ENCODE measurements at places on chromosomes 12 and 14. TPM values are rescaled to one million over a fixed set of nuclear protein-coding genes. Genes with fewer than 3 reads are reported as not detected.

DNA sequence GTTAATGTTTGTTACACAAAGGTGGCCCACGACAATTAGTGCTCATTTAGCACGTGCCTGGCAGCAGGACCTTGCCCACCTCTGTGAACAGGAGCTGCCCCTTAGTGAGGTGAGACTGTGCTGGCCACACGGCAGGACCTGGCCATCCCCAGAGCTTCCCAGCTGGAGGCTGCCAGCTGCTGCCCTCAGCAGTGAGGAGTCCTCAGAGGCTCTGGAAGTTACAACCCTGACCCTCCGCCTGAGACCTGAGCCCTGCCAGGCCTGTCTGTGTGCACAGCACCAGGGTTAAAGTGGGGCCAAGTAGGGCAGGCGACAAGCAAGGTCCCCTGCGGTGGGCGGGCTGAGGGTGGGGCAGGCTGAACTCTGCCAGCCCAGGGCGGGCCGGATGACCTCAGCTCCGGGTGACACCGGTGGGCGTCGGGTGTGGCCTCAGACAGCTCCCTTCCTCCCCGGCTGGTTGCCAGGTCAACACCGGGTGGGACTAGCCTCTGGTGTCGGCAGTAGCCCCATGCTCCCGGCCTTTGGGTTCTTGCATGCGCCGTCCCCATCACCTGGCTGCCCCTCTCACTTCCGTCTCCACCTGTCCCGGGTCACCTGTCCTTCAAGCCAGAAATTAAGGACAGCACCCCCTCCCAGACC is 9.2 kb upstream of the LBHD2 start:
- peaks cover 47% of the 10 kb centered on the region for H3K4me1 ChIP-seq
- H3K27ac ChIP-seq: peak overlapping the region; percentile 84
- peak overlapping the region; percentile 49 for H3K4me3 ChIP-seq
- no peaks in the 10 kb centered on the region for H3K36me3 ChIP-seq
- H3K27me3 ChIP-seq: no peaks in the 10 kb centered on the region

GRCh38 chr14:71320734-71321573 is 413.7 kb downstream of the PCNX1 start:
- peak overlapping the region; percentile 69 for H3K4me3 ChIP-seq
- H3K27ac ChIP-seq: peak overlapping the region; percentile 98
- no peaks in the 10 kb centered on the region for H3K36me3 ChIP-seq

DNA sequence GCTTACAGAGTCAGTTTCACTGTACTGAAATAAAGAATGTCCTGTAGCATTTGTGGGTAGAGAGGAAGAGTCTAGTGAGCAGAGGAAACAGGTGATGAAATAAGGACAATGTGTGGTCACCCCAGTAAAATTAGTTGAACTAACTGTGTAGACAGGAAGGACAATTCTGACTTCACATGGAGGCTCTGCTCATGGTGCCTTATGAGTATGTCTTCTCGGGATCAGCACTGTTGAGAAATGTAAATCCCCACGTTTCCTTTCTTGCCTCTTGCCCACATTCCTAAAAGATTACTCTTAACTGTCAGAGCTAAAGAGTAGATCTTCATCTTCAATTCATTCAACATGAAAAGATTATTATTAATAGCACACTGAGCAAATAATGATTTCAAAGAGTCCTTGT is 113.2 kb upstream of the FLRT2 start:
- no peaks in the 10 kb centered on the region for H3K27me3 ChIP-seq
- H3K4me3 ChIP-seq: no peak overlapping the region
- H3K36me3 ChIP-seq: no peaks in the 10 kb centered on the region
- DNase-seq: no peak

DNA sequence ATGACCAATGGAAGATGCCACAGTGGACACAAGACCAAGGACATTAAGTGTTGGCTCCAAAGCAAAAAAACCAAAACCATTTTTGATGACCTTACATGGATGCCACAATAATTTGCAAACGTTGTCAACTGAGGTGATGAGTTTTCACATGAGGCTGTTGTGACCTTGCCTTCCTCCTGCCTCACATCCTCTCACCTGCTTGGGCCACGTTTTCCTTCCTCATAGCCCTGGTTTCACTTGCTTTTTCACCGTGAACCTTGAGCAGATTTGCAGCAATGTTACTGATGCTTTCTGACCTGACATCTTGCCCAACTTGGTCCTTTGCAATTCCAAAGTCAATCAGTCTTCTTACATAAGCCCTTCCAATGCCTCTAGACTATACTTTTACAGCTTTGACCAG is 3.7 kb downstream of the KRT6B start:
- H3K4me1 ChIP-seq: no peaks in the 10 kb centered on the region
- H3K36me3 ChIP-seq: no peaks in the 10 kb centered on the region
- H3K27ac ChIP-seq: no peak overlapping the region
- H3K4me3 ChIP-seq: no peak overlapping the region
- no peak for DNase-seq

- H3K4me1 ChIP-seq: no peaks in the 10 kb centered on the region
- H3K27me3 ChIP-seq: no peaks in the 10 kb centered on the region
- H3K27ac ChIP-seq: no peak overlapping the region
- no peaks in the 10 kb centered on the region for H3K36me3 ChIP-seq
Measured at GRCh38 chr12:690466-690865, 27.2 kb upstream of the NINJ2 start.

DNA sequence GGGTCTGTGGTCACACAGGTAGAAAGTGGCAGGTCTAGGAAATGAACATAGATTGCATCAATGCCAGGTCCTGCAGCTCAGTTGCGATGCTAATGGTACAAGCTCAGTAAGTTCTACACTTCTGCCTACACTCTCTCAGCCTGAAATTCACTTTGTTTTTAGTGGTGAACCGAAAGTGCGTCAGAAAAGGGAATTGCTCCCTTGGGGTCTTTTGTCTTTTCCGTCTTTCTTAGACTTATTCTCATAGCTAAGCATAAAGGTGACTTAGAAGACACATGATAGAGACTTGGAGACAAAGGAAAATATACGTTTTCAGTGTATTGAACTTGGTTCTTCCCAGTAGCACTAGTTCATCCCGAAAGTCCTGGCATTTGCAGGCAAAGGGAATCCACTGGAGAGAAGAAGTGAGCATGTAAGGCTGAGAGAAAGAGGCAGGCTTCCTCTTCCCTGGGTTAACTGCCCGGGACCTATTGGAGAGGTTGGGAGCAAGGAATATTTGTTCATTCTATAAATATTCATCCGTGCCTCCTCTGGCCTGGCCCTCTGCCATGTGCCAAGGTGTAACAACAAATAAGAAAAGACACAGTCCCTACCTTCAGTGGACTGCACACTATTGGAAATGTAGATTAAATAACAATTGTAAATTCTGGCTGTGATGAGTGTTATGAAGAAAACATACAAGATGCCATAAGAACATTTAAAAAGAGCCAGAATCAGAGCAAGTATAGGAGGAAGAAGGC is 785.8 kb downstream of the MED13L start:
- no peaks in the 10 kb centered on the region for H3K27me3 ChIP-seq
- no peaks in the 10 kb centered on the region for H3K4me1 ChIP-seq
- H3K4me3 ChIP-seq: no peak overlapping the region
- H3K36me3 ChIP-seq: no peaks in the 10 kb centered on the region
- H3K27ac ChIP-seq: no peak overlapping the region

DNA sequence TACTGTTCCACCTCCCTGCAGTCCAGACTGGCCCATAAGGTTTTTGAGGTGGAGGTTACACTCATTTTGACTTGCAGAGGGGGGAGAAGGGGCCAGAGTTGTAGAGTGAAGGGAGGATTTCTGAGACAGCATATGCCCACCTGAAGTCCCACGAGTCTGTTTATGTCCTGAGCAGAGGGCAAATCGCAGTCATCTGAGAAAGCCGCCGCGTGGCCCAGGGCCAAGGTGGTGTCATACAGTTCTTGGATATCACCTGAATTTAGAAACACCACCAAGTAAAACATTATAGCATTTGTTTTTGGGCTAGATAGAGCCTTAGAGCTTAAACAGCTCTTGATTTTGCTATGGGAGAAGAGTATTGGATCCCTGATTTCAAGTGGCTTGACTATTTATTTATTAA is 30.9 kb downstream of the TDG start:
- no peak overlapping the region for H3K27ac ChIP-seq
- H3K36me3 ChIP-seq: no peaks in the 10 kb centered on the region
- no peaks in the 10 kb centered on the region for H3K4me1 ChIP-seq
- DNase-seq: peak; percentile 55
- no peak overlapping the region for H3K4me3 ChIP-seq
- H3K27me3 ChIP-seq: no peaks in the 10 kb centered on the region

DNA sequence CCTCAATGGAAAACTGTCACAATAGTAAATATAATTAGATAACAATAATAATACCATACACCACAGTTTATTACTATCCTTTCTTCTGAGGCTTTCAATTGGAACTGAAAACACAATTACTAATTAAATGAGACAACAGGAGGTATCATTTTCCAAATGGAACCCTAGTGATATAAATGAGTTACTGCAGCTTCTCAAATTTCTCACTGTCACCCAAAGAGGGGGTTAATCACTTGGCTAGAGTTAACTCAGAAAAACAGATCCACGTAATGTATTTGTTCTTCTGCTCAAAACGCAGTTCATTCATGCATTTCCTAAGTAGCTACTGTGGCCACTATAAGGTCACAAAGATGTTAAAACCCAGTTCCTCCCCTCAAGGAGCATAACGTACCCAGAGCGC is 120.9 kb upstream of the FOXN3 start:
- H3K27me3 ChIP-seq: no peaks in the 10 kb centered on the region
- no peak overlapping the region for H3K27ac ChIP-seq
- no peak overlapping the region for H3K4me3 ChIP-seq
- DNase-seq: no peak

GRCh38 chr12:29534935-29535334 is 37.4 kb upstream of the OVCH1 start:
- H3K4me1 ChIP-seq: no peaks in the 10 kb centered on the region
- no peaks in the 10 kb centered on the region for H3K27me3 ChIP-seq
- no peak for DNase-seq
- no peak overlapping the region for H3K27ac ChIP-seq
- H3K4me3 ChIP-seq: no peak overlapping the region

GRCh38 chr14:81589381-81590065 is 55.9 kb upstream of the SEL1L start:
- H3K4me3 ChIP-seq: no peak overlapping the region
- H3K36me3 ChIP-seq: no peaks in the 10 kb centered on the region
- no peaks in the 10 kb centered on the region for H3K4me1 ChIP-seq
- H3K27ac ChIP-seq: no peak overlapping the region

DNA sequence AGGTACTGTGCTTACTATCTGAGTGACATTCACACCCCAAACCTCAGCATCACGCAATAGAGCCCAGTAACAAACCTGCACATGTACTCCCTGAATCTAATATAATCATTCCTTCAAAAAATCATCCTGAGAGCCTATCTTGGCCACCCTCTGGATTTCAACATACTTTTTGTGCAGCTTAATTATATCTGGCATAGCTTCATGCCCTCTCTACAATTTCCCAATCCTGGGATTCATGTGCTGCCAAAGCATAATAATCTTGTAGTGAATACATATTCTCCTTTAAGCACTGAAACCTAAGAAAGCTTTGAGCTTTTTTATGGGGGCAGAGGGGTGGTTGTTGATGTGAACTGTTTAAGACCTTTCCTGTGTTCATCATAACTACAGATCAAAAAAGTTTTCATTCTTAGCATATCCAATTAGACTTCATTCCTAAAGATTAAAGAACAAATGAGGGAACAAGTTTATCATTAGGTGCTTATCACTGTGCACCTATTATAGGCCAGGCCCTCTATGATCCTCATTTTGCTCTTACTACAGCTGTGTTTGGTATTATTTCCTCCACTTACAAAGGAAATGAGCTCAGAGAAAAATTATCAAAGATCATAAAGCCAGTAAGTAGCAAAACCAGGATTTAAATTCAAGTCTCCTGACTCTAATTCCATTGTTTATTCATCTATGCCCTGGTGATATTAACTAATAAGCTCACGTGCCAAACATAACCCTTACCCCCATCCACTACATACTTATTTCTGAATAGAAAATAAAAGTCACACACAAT is 51.2 kb downstream of the SINHCAF start:
- no peaks in the 10 kb centered on the region for H3K27me3 ChIP-seq
- no peak overlapping the region for H3K4me3 ChIP-seq
- no peaks in the 10 kb centered on the region for H3K36me3 ChIP-seq
- H3K4me1 ChIP-seq: no peaks in the 10 kb centered on the region

GRCh38 chr12:113162102-113163029 is 12.8 kb downstream of the CFAP73 start:
- no peak overlapping the region for H3K27ac ChIP-seq
- H3K27me3 ChIP-seq: no peaks in the 10 kb centered on the region
- H3K4me3 ChIP-seq: no peak overlapping the region
- DNase-seq: no peak

DNA sequence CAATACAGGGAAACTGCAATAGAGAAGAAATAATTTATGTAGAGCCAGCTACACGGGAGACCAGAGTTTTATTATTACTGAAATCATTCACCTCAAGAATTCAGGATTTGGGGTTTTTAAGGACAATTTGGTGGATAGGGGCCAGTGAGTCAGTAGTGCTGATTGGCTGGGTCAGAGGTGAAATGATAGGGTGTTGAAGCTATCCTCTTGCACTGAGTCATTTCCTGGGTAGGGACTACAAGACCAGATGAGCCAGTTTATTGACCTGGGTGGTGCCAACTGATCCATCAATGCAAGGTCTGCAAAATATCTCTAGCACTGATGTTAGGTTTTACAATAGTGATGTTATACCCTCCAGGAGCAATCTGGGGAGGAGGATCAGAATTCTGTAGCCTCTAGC is 486.3 kb downstream of the LRIG3 start:
- no peak overlapping the region for H3K4me3 ChIP-seq
- no peaks in the 10 kb centered on the region for H3K27me3 ChIP-seq
- H3K27ac ChIP-seq: no peak overlapping the region
- no peaks in the 10 kb centered on the region for H3K4me1 ChIP-seq

GRCh38 chr14:61575551-61576150 is 119.7 kb upstream of the HIF1A start:
- no peaks in the 10 kb centered on the region for H3K36me3 ChIP-seq
- no peaks in the 10 kb centered on the region for H3K27me3 ChIP-seq
- no peak overlapping the region for H3K4me3 ChIP-seq
- H3K27ac ChIP-seq: no peak overlapping the region

GRCh38 chr12:113245695-113246477 is 24.6 kb downstream of the TPCN1 start:
- no peaks in the 10 kb centered on the region for H3K36me3 ChIP-seq
- no peak overlapping the region for H3K4me3 ChIP-seq
- peak overlapping the region; percentile 85 for H3K27ac ChIP-seq
- H3K27me3 ChIP-seq: no peaks in the 10 kb centered on the region

DNA sequence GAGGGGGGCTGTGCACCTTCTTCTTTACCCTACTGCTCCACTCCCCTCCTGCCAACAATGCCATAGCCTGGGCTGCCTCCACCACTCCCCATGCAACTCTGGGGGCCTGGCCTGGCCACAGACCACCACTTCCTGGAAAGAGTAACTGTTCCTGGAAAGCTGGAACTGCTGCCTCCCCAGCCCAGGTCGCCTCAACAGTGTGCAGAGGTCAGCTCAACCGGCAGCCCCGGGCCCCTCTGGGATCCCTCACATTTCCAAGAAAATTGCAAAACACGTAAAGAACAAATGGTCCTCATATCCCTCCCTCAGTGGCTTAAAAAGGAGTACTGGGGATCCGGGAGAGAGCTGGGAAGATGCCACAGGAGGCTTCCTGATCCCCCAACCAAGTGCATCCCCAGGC is 22.4 kb upstream of the DIO3 start:
- no peak overlapping the region for H3K4me3 ChIP-seq
- no peak for DNase-seq
- no peak overlapping the region for H3K27ac ChIP-seq
- H3K27me3 ChIP-seq: no peaks in the 10 kb centered on the region

The KLRC3 gene
- not detected for total RNA-seq

The TTC6 gene
- total RNA-seq: 7.3 TPM

The HCAR1 gene
- 0.81 TPM for total RNA-seq

The NRIP2 gene
- total RNA-seq: not detected

The PLEKHH1 gene
- 25.1 TPM for total RNA-seq

The PRMT5 gene
- 40.7 TPM for total RNA-seq

The BEGAIN gene
- under 0.01 TPM for total RNA-seq

The PPFIA2 gene
- 1.3 TPM for total RNA-seq

The SLC10A1 gene
- not detected for total RNA-seq

The GATC gene
- 11.8 TPM for total RNA-seq

Measured in upper lobe of left lung (tissue), 6 donors.